ENCODE measurements at places on chromosomes 5 and 9.

DNA sequence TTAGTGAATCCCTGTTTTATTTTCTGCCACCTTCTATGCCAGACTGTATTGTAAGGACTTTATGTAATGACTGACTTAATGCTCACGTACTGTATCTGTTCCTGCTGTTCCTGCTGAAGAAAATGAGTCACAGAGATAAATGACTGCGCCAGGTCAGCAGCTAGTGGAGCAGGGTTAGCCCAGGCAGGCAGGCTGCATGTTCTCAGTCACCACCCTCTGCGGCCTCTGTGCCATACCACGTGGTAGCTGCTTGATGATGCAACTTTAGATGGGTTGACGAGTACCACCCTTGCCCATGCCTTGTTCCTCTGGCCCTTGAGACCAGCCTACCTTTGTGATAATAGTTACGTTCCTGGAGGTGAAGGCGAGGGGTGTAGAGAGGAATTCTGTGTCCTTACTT, 161.9 kb downstream of the TRIO start:
- DNase-seq: no peak

- DNase-seq: peak; percentile 94
These were observed 41.4 kb upstream of the LRRC14B start for GRCh38 chr5:149745-150485.

DNA sequence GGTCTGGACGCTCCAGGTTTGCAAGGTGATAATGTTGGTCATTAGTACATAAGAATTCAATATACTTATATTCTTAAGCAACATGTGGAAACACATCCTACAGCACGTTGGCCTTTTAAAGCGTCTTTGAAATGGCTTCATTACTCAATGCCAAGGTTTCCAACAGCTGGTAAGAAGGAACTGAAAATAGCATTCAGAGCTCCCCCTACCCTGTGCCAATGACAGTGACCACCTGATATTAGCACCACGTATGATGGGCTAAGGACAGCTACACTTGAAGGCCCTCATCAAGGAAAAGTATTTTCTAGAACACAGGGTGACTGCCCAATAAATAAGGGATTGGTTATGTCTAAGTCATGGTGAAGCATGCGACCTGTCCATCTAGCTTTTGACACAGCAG, 9.9 kb downstream of the ZNF622 start:
- DNase-seq: no peak

- DNase-seq: no peak
These were observed 200.9 kb downstream of the AUH start for GRCh38 chr9:91160599-91161464.

- DNase-seq: no peak
These were observed 50.1 kb upstream of the MCTP1 start for GRCh38 chr5:95334900-95335538.

- no peak for DNase-seq
These were observed 264.5 kb upstream of the ELAVL2 start for GRCh38 chr9:24090566-24090965.

DNA sequence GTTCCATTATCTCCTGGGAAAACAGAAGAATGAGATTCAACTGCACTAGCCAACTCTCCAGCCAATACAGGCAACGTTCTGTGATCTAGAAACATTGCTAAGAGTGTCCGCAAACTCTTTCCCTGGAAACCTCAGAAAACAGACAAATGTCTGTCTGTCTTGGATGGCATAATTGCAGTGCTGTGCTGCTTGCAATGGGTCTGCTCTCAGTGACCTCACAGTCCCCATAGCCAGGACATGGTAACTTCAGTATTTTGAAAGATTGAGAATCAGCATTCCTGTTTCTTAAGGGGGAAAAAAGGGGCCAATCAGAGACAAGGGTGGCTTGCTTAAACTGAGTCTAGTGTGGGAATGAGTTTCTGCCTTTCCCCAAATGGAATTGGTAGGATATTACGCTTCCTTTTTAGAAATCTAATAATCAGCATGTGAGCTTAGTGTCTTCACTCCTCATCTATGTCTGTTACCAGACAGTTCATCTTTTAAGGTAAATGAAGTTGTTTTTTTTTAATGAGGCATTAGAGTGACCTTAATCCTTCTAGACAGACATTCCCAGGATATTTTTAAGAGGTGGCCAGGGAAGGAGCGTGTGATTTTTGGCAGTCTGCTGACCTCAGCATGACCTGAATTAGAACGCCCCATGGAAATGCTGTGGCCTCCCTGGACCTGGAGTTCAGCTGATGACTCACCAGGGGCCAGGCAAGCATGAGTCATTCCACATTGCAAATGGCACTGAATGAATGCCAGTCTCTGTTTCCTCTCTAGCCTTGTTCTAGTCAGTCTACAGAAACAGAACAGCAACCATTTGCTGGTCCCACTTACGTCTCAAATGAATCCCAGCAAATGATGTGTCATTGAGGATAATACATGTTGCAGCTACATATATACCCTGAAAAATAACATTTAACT, 210.2 kb upstream of the ACTBL2 start:
- no peak for DNase-seq

DNA sequence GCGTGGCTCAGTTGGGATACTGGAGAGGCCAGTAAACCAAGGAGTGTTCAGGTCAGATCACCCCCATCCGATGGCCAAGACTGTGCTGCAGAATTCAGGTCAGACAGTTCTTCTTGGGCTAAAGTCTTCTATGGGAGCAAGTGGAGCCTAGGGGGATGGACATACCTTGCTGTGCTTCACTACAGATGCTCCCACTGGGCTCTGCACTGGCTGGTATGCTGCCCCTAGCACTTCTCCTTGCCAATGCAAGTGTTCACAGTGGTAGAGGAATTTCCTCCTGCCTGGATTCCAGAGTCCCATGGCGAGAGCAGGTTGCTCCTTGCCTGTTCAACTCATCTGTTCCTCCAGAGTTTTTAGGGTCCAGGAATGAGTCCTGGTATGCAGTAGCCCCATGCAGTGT, 134.2 kb upstream of the EDIL3 start:
- DNase-seq: no peak

- no peak for DNase-seq
These were observed 249.1 kb downstream of the DIRAS2 start for GRCh38 chr9:90393365-90394152.

GRCh38 chr9:103397868-103398600, 402.9 kb downstream of the CYLC2 start:
- no peak for DNase-seq

DNA sequence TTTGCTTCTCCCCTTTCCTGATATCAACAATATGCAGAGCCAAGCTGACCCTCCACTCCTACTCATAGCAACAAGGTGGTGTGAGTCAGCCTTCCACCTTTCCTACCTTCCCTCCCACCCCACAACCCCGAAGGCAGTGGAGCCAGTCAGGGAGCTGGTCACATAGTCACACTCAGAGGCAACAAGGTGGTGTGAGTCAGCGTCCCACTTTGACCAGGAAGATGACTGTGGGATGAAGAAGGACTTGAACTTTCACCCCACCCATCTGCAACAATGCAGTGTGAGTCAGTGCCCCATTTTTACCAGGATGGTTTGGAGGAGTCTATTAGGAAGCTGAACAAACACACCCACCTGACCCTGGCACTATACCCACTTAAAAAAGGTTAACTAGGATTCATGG, 30.1 kb upstream of the ZNF782 start:
- no peak for DNase-seq

DNA sequence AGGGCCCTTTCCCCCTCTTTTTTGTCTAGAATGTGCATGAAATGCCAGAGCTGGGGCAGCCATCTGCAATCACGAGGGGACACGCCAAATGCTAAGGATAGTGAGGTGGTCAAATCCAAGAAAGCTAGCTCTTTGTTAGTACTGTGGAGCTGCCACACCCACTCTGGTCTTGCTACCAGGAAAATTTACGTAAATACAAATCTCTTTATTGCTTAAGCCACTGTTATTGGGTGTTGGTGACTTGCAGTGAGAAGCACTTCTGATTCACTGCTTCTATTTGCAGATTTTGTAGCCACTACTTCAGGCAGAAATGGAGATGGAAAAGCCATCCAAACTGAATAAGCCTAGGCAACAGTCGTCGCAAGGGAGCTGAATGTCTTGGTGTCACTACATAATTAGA, 25.6 kb upstream of the SUSD1 start:
- no peak for DNase-seq

GRCh38 chr5:87442419-87442818, 29.7 kb upstream of the CCNH start:
- DNase-seq: no peak

DNA sequence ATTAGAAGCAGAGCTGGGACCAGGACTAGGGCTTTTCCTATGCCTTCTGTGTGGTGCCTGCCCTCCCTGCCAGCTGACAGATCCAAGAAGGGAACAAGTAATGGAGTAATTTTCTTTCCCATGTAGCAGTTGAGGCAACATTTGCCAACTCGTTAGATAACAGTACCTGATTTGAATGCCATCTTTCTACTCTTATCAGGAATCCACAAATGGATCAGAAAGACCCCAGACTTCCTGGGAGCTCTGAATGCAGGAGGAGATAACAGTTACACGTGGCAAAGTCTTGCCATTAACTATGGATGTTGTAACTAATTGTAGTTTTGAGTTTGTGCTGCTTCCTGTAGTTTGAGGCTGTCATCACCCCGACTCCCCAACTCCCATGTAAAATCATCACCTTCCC, 39.2 kb downstream of the RCL1 start:
- no peak for DNase-seq

GRCh38 chr9:125391704-125392103, 130.1 kb downstream of the GAPVD1 start:
- DNase-seq: no peak

- DNase-seq: no peak
These were observed 65.5 kb upstream of the LIFR start for GRCh38 chr5:38621840-38622437.

- no peak for DNase-seq
These were observed 113.2 kb downstream of the PALM2AKAP2 start for GRCh38 chr9:109893241-109893640.

DNA sequence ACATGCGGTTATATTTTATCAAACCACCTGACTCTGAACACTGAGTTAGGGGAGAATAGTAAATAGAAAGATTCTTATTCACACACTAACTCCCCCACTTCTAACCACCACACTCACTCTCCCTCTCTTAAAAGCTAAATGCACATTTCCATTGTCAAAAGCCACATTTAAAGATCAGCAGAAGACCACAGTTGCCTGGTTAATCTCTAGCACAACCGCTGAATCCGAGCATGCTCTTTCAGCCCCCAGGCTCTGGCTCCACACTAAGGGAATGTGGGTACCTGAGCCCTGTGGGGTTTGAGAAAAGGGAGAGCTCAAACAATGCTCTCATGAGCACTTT, 35.7 kb downstream of the PFDN1 start:
- no peak for DNase-seq

- no peak for DNase-seq
These were observed 59.6 kb upstream of the LIFR start for GRCh38 chr5:38615981-38616451.

GRCh38 chr9:34659592-34660253, 2.7 kb downstream of the CCL27 start:
- DNase-seq: peak; percentile 32

DNA sequence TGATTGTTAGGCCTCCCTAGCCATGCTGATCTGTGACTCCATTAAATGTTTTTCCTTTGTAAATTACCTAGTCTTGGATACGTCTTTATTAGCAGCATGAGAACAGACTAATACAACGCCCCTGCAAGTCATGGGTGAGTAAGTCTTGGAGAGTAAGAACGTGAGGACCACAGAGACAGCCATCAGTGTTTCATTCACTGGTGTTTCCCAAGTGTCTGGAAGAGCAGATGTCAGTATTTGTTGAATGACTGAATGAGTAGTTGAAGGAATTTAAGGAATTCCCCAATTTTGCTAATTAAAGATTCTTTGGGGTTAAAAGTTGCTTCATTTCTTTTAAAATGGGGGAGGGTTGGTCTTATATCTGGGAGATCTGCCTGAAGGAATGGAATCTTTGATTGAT, 178.8 kb downstream of the TRIO start:
- DNase-seq: no peak

DNA sequence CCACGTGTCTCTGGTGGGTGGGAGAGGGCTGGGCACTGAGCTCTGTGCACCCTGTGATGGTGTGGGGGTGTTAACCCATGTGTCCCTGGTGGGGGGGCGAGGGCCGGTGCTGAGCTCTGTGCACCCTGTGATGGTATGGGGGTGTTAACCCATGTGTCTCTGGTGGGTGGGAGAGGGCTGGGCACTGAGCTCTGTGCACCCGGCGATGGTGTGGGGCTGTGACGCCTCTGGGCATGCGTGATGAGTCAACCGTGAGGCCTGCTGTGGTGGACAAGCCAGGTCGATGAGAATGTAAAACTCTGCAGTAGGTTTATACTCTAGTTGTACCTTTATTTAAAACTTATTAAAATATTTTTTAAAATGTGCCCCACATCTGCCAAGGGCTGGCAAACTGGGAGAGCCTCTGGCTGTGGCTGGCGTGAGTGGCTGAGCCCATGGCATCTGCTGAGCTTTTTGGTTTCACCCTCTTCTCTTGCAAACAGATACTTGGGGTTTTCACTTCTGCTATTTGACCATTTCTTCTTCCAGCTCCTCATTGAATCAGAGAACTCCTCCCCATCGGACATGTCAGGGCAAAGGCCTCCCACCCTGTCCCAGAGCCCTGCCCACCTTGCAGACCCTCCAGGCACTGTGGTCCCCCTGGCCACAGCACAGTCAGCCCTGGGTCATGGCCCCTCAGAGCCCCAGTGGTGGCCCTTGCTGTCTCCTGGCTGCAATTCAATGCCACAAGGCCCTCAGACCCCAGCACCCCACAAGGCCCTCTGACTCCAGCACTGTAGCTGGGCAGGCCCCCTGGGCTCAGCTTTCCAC, 18.5 kb upstream of the EXOC3 start:
- DNase-seq: no peak

DNA sequence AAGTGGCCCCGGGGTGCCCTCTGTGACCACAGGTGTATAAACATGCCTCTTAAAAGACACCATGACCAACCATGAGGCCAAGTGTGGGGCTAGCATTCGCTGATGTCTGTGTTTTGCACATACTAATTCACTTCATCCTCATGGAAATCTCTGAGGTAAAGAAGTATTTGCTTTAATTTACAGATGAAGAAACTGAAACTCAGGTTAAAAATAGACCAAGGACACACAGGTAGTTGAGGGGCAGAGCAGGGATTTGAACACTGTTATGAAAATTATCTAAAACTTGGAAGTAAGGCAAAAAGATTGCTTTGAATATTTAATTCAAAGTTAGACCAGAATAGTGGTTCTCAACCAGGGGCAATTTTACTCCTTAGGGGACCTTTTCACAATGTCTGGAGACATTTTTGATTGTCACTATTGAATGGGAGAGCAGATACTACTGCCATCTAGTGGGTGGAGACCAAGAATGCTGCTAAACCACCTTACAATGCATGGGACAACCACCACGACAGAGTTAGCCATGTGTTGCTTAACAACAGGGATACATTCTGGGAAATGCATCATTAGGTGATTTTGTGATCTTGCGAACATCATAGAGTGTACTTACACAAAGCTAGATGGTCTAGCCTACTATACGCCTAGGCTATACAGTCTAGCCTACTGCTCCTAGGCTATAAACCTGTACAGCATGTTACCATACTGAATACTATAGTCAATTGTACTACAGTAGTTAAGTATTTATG, 8.0 kb upstream of the FXN start:
- DNase-seq: peak; percentile 55

- peak; percentile 73 for DNase-seq
These were observed 58.0 kb downstream of the SLC22A5 start for GRCh38 chr5:132427281-132428146.

- DNase-seq: peak; percentile 37
These were observed 61.4 kb downstream of the RANBP6 start for GRCh38 chr9:5953743-5954707.

- DNase-seq: peak; percentile 66
These were observed 15.8 kb downstream of the CWC27 start for GRCh38 chr5:64784451-64785025.
